MM.1S (cell line): ENCODE measurements at places on chromosomes 12 and 14.

GRCh38 chr12:127459166-127459565 lies 807.8 kb upstream of the TMEM132C start:
- DNase-seq = no peak

DNA sequence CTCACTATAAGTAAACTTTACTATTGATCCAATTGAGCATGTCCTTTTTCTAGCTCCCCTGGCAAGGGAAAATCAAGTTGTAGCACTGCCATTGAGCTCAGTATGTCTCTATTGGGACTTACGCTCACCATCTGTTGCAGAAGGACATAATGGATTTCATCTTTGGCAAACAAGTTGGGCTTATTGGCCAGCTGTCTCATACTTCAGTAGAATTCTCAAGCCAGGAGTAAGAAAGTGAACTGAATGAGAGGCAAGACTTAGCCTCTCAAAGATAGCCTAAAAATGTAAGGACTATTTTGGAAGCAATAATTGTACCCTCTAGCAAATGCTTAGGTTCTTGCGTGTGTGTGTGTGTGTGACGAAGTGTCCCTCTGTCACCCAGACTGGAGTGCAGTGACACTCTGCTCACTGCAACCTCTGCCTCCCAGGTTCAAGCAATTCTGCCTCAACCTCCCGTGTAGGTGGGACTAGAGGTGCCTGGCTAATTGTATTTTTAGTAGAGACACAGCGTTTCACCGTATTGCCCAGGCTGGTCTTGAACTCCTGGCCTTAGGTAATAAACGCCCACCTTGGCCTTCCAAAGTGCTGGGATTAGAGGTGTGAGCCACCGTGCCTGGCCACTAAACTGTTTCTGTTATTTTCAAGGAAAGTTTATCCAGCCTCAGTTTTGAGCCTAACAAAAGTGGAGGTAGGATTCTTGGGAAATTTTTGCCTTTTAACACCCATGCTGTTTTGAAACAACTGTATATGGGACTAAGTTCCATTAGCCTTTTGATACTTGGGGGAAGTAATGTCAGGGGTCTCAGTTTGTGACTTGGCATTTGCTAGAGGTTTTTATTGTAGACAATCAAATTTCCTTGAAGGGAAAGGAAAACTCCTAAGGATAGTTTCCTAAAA lies 7.0 kb downstream of the HNRNPA1 start:
- no peak for DNase-seq

DNA sequence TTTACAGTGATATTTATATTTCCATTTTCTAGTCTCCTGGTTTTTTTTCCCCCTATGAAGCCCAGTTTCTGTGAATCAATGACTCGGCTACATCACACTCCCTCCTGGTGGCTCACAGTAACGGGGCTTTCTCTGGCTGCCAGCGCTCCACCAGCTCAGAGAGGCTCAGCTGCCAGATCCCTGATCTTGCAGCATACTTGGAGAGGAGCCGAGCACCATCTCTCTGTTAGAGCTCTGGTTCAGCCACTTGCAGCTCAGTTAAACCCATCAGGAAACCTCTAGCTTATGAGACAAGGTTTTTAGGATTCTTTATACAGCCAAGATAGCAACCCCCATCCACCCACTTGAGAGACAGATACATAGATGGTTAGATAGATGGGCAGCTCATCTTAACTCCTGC lies 74.6 kb downstream of the CIT start:
- no peak for DNase-seq

- no peak for DNase-seq
Measured at GRCh38 chr12:101919447-101919846, 42.1 kb downstream of the DRAM1 start.

GRCh38 chr14:101352567-101352966 lies 208.7 kb upstream of the DIO3 start:
- DNase-seq = no peak

GRCh38 chr12:10220398-10221077 lies 7.9 kb downstream of the GABARAPL1 start:
- no peak for DNase-seq

DNA sequence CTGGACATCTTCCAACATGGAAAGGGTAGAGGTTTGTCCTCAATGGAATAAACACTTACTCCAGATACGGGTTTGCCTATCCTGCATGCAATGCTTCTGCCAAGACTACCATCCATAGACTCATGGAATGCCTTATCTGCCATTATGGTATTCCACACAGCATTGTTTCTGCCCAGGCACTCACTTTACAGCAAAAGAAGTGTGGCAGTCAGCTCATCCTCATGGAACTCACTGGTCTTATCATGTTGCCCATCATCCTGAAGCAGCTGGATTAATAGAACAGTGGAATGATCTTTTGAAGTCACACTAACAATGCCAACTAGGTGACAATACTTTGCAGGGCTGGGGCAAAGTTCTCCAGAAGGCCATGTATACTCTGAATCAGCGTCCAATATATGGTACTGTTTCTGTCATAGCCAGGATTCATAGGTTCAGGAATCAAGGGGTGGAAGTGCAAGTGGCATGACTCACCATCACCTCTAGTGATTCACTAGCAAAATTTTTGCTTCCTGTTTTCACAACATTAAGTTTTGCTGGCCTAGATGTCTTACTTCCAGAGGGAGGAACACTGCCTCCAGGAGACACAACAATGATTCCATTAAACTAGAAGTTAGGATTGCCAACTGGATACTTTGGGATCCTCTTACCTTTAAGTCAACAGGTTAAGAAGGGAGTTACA lies 140.4 kb downstream of the SLC35F4 start:
- DNase-seq = no peak

DNA sequence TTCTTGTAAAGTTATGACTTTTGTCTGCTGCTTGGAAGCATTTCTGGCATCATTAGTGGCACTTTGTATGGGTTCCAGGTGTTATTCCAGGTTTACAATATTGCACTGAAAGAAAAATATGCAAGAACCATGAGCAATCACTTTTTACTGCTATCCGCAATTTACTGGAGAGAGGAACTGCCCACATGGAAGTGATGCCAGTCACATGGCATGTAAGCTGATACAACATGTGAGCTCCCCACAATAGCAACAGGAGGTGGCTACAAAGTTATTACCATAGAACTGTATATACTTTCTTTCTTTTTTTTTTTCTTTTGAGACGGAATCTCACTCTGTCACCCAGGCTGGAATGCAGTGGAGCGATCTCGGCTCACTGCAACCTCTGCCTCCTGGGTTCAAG lies 1012.1 kb downstream of the BCL11B start:
- no peak for DNase-seq

DNA sequence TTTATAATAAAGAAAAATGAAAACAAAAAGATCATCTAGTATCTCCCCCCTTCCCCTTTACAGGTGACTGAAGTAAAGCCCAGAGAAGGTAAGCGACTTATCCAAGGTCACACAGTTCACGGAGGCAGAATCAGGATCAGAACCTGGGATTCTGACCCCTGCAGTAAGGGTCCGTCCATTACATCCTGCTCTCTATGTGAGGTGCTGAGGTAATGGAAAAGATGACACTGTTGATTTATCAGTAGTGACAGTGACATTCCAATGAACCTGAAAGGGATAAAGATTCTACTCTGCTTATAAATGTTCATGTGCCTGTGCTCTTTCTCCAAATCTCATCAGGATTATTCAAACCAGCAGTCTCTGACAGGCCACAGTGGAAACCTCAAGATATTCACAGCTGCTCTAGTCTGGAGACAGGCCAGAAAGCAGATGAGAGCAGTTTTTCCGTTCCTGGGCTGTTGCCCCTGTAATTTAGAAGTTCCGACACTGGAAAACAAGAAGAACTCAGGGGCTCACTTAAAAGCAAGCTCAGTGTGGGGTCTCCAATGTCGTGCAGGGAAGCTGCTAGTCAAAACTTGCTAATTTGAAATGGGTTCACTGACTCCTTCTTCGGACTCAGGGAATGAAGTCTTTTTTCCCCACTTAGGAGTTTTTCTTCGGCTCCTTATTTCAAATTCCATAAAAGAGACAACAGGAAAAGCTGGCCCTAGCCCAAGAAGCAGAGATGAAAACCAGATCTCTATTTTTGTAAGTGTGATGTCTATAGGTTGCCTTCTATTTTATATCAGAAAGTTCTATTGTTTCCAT lies 131.8 kb upstream of the EEA1 start:
- no peak for DNase-seq

- no peak for DNase-seq
Measured at GRCh38 chr14:52877628-52878027, 73.2 kb downstream of the FERMT2 start.

GRCh38 chr12:47841910-47842309 lies 22.2 kb upstream of the HDAC7 start:
- DNase-seq = no peak

DNA sequence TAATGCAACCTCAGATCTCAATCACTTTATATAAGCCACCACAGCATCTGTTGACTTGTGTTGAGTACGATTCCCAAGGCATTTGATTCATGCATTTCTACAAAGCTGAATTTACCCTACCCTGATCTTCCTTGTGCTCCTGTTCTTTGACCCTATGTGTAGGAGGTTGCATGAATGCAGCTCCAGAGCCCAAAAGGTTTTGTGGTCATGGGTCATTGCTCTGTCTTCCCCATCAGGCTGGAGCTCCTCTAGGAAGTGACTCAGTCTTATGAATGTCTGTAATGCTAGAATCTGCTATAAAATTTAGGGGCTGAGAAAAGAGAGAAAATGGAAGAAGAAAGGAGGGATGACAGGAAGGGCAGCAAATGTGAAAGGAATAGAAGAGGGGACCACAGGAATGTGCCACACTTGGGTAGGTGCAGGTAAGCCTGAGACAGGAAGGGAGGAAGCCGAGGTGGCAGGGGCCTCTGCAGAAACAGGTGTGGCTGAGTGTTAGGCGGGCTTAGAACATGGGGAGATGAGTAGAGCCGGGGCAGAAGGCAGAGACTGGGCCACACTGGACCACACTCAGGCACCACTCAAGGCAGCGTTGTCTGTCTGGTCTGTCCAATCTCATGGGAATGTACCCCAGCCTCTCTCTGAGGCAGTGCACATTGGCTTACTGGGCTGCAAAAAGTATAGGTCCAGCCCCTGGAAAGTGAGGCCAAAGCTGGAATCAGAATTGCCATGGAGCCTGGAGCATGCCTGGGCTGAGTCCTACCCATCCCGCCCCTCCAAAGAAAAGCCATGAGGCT lies 334.1 kb downstream of the BCL11B start:
- no peak for DNase-seq

DNA sequence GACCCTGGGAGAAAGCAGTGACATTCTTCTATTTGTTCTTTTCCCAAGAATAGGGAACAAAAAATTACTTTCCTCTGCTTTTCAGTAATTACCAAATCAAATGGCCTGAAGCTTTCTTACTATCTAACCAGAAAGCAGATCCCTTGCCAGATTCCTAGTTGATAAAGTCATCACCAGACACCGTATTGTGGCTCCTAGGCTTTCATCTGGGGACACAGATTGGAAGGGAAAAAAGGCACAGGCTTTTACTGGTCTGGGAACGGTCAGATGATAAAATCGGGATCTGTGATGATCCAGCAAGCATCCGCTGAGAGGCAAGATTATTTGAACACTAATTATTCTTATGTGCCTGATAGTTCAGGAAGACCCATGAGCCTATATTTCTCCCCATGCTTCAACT lies 79.1 kb upstream of the BCL2L14 start:
- DNase-seq = no peak

GRCh38 chr14:83607682-83608081 lies 1922.3 kb upstream of the FLRT2 start:
- DNase-seq = no peak

- DNase-seq = no peak
Measured at GRCh38 chr14:86799244-86799647, 1193.7 kb downstream of the GALC start.

DNA sequence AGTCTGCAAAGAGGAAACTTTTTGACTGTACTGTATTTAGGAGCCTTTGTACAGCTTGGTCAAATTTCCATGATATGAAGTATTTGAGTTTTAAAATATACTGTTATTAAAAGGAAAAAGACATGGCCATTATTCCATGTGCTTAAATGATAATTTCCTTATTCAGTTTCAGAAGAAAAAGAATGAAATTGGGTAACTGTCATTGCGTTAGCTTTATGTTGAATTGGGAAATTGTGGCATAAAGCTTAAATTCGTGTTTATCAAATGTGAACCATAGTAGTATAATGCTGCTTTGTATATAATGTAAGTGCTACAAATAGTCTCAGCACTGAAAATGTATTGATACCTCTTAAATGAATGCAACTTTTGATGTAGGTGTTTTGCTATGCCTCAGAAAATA lies 64.9 kb downstream of the ETNK1 start:
- no peak for DNase-seq

DNA sequence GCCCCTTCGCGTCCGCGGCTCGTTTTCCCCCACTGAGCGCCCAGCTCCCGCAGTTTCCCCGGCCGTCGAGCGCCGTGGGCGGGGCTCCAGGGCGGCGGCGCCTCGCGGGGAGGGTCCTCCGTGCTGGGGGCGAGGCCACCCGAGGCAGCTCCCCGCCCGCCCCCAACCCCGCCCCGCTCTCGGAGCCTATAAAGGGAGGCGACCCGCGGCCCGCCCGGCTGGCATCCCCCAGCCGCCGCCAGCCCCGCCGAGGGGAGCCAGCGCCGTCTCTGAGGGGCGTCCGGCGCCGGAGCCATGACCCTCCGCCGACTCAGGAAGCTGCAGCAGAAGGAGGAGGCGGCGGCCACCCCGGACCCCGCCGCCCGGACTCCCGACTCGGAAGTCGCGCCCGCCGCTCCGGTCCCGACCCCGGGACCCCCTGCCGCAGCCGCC lies at the start of gene TAMALIN:
Gene TAMALIN, plus strand, starts transcription at position 221 of the 432 bp plus-strand sequence. Its CDS starts 74 bp downstream, at position 295.
- DNase-seq = no peak

GRCh38 chr12:42396473-42397259 lies 70.7 kb downstream of the PPHLN1 start:
- DNase-seq = no peak

DNA sequence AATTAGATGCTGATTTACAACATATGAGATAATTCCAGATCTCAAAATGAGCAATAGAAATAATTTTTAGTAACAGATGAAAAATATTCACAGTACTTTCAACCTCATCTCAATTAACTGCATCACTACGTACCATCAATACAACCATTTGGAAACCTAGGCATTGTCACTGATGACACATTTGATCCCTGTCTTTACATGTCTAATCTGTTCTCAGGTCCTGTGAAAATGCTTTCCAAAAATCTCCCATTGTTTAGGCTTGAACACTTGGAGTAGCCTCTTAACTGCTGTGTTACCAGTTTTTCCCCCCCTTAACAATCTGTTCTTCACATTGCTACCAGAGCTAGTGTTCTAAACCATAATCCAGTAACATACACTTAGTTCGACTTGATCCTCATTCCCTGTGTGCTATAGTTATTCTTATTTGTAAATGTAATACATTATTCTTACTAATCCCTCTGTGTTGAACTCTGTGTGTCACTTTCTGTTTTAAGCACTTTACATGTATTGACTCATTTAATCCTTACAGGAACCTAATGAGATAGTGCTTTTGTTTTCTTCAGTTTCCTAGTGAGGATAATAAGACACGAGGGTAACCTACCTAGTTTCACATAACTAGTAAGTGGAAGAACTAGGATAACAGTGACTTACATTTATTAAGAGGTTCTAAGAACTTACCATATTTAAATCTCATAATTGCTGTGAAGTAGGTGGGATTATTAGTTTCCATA lies 41.7 kb downstream of the LARP4 start:
- DNase-seq = no peak
